ENCODE measurements at places on chromosomes 1 and 21.

DNA sequence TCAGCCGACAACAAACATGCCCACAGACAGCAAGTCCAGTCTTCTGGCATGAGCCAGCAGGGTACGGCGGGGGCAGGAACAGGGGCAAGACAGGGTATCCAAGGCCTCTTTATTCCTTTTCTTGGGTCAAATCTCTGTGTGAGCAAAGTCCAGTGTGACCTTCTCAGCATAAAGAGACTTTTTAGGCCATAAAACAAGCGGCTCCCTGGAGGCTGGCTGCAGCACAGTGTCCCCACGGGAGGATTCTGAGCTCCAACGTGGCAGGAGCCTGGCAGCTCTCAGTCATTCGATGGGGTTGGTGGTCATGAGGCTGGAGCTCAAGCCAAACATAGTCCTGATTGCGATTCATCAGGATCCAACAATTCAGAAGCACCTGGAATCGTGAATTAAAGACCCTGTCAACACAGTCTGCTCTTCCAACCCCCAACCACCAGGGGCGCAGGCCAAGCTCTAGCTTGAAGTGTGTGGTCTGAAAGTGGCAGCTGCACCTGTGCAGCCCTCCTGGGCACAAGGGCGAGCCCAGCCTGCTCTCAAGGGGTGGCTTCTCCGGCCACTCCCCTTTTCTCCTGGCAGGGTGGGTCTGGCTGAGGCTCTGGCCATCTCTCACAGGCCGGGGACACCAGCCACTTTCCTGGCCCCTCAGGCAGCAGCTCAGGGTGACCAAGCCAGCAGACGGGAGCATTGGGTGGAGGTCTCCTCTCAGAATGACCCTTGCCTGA lies 62.1 kb downstream of the SLC66A1 start:
- no peak for DNase-seq

GRCh38 chr21:41701749-41702148 lies 65.1 kb downstream of the RIPK4 start:
- no peak for DNase-seq

GRCh38 chr1:77430966-77431690 lies 149.3 kb downstream of the AK5 start:
- DNase-seq = peak; percentile 60

DNA sequence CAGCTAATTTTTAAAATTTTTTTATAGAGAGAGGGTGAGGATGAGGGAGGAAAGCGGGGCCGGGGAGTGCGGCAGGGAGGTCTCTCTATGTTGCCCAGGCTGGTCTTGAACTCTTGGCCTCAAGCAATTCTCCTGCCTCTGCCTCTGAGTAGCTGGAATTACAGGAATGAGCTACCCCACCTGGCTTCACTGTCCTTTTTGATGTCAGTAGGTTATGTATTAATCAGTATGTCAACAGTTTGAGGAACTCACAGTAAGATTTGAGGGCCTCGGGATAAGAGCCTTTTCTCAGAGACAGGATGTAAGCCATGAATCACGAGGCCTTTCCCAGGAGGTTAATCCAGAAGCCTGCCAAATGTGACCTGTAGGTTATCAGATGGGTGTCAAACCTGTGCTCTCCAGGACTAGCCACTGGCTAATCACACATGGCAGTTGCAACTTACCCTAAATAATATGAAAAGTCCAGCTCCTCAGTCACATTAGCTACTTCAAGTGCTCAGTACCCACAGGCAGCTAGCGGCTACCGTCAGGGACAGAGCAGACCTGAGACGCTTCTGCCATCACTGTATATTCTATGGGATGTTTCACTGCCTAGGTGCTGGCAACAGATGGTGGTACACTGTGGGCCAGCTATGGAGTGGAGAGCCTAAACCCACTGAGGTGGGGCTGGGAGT lies 33.1 kb downstream of the TRIM67 start:
- DNase-seq = no peak

DNA sequence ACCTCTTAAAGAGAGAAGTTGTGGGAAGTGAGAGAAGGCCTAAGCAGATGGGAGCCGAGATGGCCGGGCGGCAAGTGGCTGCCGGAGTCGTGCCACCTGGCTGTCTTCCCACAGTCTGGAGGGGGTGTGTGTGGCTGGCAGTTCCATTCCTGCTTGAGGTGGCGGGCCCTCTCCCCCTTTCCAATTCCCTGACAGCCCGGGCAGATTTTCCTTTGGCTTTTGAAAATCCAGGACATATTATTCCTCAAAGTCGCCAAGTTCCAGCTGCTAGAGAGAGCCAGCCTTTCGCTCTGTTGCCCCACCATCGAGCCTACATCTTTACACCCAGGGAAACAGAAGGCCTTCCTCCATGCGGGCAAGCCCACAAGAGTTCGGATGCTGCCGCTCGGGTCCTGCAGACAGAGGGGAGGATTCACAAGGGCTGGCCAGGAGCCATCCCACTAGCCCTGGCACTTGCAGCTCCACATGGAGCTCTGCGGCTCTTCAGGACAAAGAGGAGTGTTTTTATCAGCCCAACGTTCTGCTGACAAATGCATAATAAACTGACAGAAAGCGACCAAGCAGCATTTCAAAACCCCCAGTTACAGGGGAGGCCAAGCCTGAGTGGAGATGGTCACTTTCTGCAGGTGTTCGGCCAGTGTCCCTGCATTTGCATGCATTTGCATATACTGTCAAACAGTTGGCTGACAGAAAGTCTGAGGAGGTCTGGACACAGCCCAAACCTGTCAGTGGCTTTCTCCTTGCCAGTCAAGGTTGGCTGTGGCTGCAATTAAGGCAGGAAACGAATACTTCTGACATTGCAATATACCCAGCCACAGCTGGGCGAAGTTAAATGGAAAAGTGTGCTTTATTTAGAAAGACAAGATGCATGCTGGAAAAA lies 45.9 kb downstream of the OLIG1 start:
- no peak for DNase-seq

DNA sequence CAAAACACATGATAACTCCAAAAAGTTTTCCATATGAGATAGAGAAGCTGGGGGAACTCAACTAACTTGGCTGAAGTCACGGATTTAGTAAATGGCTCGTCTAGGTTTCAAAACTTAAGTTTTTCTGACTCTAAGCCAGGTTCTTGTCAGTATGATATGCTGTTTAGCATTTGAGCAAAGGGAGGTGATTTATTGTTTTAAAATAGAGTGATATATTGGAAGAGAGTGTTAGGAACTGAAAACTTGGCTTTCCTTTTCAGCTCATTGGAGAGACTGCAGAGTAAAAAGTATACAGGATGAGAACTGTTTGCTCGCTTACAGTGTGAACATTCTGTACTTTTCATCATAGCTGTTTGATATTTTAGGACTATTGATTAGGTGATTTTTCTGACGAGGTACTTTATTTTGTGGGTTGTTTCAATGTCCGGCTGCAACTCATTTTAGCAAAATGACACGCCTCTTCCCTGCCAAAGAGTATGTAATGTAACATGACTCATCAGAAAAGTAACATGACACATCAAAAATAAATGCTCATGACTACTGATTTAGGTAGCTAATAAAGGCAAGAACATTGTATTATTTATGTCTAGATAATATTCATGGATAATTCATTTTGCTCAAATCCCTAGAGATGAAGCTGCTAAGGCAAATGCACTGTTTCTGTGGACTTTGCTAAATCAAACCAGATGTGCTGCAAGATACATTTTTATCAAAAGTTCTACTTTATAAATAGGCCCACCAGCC lies 355.1 kb downstream of the GPATCH2 start:
- no peak for DNase-seq

GRCh38 chr21:29675451-29675850 lies 264.3 kb downstream of the GRIK1 start:
- DNase-seq = no peak

DNA sequence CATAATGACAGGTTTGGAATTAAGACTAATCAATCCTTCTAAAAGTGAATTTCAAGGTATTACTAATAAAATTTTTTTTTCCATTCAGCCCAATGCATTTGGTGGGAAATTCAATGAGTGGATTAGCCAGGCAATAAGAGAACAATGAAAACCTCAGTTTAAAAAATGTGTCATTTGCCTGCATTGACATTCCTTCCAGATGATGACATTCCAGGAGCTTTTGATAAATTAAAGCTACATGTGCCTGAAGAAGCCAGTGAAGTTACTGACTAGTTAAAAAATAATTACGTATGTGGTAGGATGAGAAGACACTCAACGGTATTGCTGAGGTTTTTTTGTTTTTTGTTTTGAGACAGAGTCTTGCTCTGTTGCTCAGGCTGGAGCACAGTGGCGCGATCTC lies 37.9 kb upstream of the RC3H1 start:
- DNase-seq = no peak

GRCh38 chr1:205837382-205837970 lies 12.5 kb downstream of the PM20D1 start:
- DNase-seq = no peak

- no peak for DNase-seq
Observed at GRCh38 chr1:38210021-38210894, 163.7 kb upstream of the POU3F1 start.

DNA sequence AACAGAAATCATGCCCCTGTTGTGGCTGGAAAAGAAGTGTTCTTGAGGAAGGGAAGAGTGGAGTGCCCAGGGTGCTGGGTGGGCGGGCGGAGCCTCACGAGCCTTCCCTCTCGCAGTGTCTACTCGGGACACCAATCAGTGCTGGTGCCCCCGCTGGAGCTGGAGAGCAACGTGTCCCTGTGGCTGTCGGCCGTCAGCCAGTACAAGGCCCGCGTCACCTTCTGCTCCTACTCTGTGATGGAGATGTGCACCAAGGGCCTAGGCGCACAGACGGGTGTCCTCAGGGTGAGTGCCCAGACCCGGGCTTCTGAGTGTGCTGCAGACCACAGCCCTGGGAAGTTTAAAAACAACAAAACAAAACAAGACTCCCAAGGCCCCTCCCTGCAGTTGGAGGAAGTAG lies 47.4 kb downstream of the S100B start:
- no peak for DNase-seq

- no peak for DNase-seq
Observed at GRCh38 chr1:36656271-36656670, 173.6 kb upstream of the CSF3R start.

- DNase-seq = no peak
Observed at GRCh38 chr1:167081594-167082156, 8.5 kb downstream of the GPA33 start.

- DNase-seq = no peak
Observed at GRCh38 chr1:29860056-29860455, 623.7 kb downstream of the PTPRU start.

DNA sequence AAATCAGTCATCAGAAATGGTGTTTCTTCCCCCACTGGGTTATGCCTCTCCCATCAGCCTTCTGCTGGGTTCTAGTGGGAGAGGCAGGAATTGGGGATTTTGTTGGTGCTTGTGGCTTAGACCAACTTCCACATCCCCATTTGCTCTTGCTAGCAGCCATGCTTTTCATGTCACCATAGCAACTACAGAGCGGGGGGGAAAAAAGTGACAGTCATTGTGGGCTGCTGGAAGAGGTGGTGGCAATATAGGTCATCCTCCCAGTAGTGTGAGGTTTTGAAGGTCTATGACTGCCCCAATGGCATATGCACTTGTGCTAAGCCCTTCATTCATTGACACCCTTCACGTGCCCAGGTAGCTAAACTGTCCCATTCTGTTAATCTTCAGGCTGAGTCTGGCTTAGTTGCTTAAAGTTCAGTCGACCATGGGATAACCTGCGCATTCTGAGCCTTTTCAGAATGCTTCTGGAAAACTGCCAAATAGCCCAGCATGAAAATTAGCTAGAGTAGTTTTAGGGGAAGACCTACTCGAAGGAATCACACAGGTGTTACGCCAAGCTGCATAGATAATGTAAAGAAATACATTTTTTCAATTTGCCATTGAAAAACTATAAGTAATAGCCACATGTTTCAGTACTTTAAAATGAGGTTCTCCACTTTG lies 53.7 kb upstream of the ZNF326 start:
- no peak for DNase-seq

DNA sequence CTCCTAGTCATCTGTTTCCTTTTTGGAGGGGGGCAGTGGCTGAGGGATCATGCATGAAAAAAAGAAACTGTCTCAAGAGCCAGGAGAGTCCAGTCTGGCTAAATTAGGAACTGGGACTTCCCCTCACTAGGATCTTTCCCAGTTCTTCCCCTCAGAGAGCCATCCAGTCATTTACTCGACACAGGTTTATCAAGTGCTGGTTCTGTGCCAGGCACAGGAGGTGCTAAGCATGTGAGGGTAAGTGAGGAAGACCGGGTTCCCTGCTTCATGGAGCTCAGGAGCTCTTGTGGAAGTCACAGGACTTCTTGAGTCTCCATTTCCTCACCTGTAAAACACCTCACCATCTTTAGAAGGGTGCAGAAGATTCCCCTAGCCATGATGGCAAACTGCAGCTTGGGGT lies 8.6 kb upstream of the NUAK2 start:
- DNase-seq = no peak

DNA sequence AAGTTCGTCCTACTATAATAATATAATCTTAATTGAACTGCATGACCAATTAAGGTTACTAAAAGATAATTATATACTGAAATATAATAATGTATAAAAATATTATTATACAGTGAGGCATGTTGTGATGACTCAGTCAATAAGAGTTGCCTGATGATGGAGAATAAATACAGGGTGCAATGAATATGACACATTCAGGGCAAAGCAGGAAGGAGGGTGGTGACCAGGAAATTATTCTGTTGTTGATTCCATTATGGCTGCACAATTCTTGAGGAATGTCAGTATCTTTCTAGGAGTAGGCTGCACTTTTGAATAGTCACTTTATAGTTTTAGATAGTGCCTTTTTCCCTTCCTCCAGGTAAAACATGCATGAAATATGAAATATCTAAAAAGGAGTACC lies 46.4 kb upstream of the RGS21 start:
- no peak for DNase-seq

DNA sequence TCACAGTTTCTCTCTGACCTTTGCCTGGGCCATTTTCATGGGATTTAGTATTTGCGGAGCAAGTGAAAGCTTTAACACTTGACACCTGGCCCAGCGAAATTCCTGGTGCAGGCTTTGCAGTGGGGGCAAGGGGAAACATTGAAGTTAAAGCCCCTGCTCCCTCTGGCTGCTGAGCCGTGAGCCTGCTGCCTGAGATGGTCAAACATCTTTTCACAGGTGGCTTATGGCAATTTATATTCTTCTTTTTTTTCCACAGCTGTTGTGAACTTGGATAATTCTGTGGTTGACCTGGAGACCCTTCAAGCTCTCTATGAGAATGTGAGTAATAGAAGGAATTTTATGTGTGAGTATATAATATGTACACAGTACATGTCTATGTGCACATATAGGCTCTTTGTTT lies 202.9 kb downstream of the FMN2 start:
- DNase-seq = no peak

DNA sequence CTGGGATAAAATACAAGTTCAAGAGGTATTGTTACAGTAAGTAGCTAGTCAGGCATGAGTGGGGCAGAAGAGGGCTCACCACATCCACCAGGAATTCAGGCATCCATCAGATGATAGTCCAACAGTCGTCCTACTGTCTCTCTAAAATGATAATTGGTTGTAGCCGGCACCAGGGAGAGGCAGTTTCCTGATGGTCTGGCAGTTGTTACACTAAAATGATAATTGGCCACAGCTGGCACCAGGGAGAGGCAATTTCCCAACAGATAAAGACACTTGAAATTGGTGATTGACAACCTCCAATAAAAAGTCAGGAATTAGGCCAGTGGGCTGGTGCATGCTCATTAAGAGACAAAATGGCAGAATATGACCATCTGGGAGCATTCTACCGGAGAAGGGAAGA lies 545.8 kb downstream of the AMY1C start:
- DNase-seq = no peak

Measured in CD4-positive, alpha-beta T cell (primary cell).